ENCODE measurements at places on chromosomes 6 and 20.
A peak's percentile ranks its signal among the peaks of the same experiment; 100 is the strongest.

- no peak for DNase-seq
These were observed 64.3 kb upstream of the PAK5 start for GRCh38 chr20:9903048-9903655.

GRCh38 chr20:47981222-47981621, 195.9 kb upstream of the SULF2 start:
- DNase-seq = no peak

GRCh38 chr20:51966296-51966971, 164.1 kb upstream of the SALL4 start:
- no peak for DNase-seq

DNA sequence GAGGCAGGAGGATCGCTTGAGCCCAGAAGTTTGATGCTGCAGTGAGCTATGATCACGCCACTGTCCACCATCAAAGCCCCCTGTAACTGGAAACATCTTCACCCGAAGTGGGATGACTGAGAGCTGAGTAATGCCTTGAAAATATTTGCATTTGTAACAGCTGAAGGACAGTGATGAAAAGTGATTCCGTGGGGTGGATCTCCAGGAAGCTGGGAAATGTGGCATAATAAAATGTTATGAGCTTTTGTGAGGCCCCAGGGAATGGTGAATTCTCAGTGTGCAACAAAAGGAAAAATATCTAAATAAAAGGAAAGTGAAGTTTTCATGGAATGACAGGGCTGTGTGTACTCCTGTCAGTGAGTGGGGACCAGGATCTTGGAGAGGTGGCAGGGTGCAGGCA, 92.0 kb downstream of the JAG1 start:
- no peak for DNase-seq

- DNase-seq = no peak
These were observed 38.8 kb upstream of the SLA2 start for GRCh38 chr20:36684747-36685146.

GRCh38 chr6:141026504-141026903, 1106.2 kb upstream of the GJE1 start:
- no peak for DNase-seq

DNA sequence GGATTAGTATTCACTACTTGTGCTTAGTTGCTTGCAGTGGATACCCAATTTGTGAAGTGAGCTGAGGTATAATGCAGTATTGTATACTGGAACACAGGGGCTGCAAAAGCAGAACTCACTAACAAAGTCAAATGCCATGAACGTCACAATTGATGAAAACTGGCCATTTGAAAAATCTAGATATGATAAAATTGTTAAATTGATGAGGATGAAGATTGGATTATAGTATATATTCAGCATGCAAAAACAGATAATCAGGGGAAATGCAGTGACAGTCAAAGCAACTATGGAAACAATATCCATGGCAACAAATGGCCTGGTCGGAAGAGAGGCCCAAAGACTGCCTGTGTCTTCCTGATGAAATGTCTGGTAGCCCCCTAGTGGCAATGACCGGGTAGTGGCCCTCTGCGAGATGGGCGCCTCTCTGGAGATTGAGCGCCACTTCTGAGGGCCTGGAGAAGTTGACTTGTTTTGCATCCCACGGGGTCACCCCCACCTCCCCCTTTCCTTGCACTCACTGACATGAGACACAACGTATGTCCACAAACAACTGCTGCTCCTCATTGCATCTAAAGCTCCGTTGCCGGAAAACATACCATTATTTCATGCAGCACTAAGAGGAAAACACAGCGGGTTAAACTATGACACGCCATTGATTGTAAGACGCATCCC, 43.6 kb downstream of the C6orf15 start:
- peak; percentile 68 for DNase-seq

DNA sequence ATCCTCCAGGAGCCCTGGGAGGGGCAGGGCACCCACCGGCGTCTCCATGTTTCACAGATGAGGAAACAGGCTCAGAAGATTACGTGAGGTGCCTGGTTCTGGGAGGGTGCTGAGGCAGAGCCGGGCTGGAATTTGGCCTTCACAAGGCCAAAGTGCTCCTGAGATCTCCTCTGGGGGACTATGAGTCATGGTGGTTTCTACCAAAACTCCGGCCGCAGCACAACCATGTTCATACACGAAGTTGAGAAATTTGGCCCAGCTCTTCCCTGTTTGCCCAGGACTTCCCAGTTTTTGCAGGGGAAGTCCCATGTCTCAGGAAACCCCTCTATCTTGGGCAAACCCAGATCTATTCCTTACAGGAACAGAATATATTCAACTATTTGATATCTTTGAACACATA, 172.9 kb upstream of the CDYL start:
- DNase-seq = no peak

GRCh38 chr20:25211273-25211672, 15.8 kb downstream of the ENTPD6 start:
- DNase-seq = no peak

DNA sequence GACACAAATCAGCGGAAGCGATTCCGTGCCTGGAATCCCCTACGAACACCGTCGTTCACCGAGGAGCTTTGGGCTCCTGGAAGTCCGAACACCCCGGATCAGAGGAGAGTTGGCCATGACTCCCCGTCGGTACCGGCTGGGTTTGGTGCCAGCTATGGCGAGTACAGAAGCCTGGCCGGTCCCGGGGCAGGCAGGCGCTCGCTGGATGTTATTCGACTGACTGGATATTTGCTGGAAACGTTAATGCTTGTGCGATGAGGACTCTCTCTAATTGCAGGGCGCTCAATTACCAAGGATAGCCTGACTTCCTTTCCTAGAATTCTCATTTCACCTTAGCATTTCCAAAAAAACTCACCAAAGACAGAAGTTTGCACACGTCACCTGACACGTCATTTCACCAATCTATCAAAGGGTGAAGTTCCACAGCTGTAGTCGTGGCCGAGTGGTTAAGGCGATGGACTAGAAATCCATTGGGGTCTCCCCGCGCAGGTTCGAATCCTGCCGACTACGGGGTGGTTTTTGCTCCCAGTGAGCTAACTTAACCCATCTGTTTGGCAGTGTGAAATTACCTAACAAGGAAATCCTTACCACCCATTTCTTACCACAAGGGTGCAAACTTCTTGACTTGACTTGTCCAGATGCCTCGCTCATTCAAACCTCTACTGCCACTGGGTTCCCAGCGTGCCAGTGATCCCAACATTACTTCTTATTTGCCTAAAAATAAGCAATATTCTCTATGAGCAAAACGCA, 22.7 kb upstream of the ZNF184 start:
- no peak for DNase-seq

DNA sequence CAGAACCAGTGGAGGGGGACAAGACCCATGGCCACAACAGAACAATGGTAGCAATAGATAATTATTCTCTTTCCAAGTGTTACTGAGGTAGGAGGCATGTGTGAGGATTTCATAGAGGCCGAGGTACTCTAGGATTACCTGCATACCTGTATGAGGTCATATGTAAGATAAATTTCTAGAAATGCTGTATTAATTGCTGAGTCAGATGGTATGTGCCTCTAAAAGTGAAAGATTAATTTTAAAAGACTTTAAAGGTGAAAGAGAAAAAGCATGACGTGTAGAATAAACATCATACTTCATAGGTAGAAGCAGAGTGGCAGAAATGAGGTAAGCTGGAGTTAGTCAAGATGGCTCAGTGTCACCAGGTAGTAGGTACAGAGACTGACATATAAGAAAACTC, 51.6 kb downstream of the ZHX3 start:
- no peak for DNase-seq

GRCh38 chr6:17630511-17631073, 30.5 kb downstream of the FAM8A1 start:
- DNase-seq = no peak

DNA sequence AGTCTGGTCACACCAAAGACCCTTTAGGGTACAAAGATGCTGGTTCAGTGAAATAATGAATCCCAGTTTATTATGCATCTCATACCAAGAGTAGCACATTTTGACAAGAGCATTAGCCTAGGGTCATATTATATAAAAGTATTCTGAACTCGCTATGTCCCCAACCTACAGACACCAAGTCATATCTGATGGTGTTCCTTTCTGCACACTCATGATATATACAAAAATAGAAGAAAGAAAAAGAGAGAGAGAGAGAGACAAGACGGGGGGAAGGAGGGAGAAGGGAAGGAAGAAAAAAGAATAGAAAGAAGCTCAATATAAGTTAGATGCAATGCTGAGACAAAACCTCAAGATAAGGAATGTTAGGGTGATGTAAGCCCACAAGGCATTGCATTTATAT, 131.1 kb downstream of the DST start:
- no peak for DNase-seq

DNA sequence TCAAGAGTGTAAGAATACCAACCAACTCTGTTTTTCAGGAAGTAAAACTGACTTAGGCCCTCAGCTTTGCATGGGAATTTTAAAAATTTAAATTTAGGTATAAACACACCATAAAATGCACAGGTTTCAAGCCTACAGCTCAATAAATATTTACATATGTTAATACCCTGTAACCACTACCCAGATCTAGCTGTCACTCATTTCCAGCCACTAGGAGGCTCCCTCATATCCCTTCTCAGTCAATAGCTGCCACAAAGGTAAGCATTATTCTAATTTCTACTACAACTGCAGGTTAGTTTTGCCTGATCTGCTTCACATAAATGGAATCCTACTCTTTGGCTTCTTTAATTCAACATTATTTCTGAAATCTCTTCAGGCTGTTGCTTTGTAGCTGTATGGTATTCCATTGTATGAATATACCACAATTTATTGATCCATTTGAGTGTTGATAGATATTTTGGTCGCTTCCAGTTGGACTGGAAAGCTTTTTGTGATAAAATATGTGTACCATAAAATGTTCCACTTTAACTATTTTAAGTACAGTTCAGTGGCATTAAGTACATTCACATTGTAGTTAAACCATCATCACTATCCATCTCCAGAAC, 32.5 kb upstream of the MEI4 start:
- DNase-seq = no peak

GRCh38 chr6:86251106-86251505, 608.4 kb upstream of the SYNCRIP start:
- no peak for DNase-seq

DNA sequence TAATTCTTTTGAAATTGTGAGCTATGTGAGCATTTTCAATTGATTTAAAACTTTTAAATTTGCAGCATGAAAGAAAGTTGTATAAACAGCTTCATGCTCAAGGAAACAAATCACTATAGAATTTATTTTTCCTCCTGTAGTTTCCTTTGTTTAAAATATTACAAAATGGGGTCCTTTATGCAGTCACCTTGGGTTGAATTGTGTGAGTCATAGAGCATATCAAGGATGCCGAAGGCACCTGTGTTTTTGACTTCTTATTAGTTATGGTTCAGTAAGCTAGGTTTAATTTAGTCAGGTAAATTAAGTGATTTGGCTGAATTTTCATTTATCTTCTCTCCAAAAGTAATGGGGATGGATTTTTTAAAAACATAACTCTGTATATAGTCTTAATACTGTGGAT, 96.8 kb downstream of the BCKDHB start:
- no peak for DNase-seq

GRCh38 chr6:24255676-24256075, 102.2 kb downstream of the DCDC2 start:
- DNase-seq = no peak

DNA sequence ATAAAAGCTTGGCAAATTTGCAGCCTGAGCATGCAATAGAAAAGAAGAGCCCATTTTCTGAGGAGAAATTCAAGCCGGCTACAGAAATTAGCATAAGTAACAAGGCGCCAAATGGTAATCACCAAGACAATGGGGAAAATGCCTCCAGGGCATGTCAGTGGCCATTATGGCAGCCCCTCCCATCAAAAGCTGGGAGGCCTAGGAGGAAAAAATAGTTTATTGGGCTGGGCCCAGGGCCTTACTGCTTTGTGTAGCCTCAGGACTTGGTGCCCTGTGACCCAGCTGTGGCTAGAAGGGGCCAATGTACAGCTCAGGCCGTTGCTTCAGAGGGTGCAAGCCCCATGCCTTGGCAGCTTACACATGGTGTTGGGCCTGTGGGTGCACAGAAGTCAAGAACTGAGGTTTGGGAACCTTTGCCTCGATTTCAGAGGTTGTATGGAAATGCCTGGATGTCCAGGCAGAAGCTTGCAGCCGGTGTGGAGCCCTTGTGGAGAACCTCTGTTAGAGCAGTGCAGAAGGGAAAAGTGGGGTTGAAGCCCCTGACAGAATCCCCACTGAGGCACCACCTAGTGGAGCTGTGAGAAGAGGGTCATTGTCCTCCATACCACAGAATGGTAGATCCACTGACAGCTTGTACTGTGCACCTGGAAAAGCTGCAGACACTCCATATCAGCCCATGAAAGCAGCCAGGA, 328.5 kb upstream of the MAP3K7 start:
- DNase-seq = no peak

DNA sequence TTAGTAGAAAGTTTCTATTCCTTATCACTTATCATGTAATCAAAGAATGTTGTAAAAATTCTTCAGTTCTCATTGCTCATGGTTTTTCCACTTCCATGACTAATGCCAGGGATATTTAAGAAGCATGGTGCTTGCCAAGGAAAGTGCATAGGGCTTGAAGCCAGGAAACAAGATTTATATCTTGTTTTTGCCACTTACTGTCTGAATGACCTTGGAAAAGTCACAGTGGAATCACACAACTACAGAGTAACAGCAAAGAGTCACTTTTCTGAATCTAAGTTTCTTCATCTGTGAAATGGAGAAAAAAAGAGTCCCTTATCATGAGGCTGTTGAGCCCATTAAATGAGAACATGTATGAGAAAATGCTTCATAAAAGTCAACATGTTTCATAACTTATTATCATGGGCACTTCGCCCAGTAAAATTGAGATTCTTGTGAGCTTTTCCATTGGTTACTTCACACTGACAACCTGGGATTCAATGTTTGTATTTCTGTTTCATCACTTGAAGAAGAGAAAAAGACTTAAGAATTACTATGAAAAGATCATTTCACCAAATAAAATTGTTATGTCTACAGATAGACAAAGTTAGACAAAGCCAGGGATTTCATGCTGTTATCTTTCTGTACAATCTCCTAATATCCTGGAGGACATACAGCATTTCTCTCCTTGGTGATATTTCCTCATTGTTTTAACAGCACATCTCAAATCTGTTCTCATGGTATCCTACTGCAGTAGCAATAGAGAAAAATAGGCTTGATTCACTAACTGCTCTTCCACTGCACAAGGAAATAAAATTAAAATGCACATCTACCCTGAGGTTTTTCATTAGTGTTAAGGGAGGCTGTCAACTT, 7.6 kb upstream of the BMP5 start:
- DNase-seq = no peak
